ENCODE measurements at places on chromosomes 1 and 21.

- H3K4me3 ChIP-seq = no peak overlapping the region
- H3K4me1 ChIP-seq = peaks cover 2% of the 10 kb centered on the region
Measured at GRCh38 chr1:219959540-219960203, 31.3 kb upstream of the SLC30A10 start.

- H3K27me3 ChIP-seq = no peaks in the 10 kb centered on the region
- H3K4me3 ChIP-seq = no peak overlapping the region
- H3K36me3 ChIP-seq = no peaks in the 10 kb centered on the region
- DNase-seq = no peak
- H3K27ac ChIP-seq = no peak overlapping the region
Measured at GRCh38 chr1:170723518-170723917, 59.6 kb downstream of the PRRX1 start.

DNA sequence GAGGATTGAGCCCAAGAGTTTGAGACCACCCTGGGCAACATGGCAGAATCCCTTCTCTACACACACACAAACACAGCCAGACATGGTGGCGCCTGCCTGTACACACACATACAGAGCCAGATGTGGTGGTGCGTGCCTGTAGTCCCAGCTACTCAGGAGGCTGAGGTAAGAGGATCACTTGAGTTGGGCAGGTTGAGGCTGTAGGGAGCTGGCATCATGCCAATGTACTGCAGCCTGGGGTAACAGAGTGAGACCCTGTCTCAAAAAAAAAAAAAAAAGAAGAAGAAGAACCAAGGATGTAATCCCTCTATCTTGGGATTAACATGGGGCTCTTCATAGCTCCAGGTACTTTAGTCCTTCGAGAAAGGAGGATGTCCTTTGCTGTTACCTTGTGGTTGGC, 29.4 kb upstream of the PIGV start:
- no peak overlapping the region for H3K4me3 ChIP-seq
- H3K27me3 ChIP-seq = no peaks in the 10 kb centered on the region
- no peak for DNase-seq
- peaks cover 53% of the 10 kb centered on the region for H3K36me3 ChIP-seq
- peaks cover 4% of the 10 kb centered on the region for H3K4me1 ChIP-seq

DNA sequence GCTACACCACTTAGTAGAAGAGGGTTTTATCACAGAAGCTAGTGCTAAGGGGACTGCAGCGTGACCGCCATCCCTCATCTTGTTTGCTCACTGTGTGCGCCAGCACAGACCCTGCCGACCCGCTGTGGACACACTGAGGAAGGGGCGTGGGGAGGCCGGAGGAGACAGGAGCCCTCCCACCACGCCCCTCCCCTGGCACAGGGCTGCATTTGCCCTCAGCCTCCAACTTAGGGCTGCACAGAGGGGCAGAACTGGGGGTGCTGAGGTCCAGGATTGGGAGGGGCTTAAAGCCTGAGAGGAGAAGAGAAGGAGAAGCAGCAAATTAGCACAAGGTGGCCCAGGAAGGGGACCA, 37.2 kb downstream of the RRP1 start:
- DNase-seq = no peak
- no peaks in the 10 kb centered on the region for H3K36me3 ChIP-seq
- H3K4me1 ChIP-seq = peaks cover 1% of the 10 kb centered on the region
- H3K4me3 ChIP-seq = no peak overlapping the region
- no peak overlapping the region for H3K27ac ChIP-seq

DNA sequence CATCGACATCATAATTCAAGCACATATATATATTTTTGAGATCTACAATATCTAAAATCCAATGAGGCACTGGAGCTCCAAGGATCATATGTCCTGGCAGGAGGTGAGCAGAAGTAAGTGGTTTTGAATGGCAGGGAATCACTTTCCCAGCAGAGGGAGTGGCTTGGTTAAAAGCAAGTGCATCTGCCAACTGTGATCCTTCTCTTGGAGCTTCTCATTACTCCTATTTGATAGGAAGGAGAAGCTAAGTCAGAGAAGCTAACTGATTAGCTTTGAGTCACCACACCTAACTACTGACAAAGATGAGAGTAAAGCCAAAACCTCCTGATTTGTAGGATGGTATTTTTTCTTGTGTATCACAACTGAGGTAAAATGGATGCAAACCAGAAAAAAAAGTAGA, 55.0 kb downstream of the ALG14 start:
- H3K27me3 ChIP-seq = no peaks in the 10 kb centered on the region
- H3K4me1 ChIP-seq = no peaks in the 10 kb centered on the region
- H3K4me3 ChIP-seq = no peak overlapping the region
- H3K27ac ChIP-seq = no peak overlapping the region
- no peaks in the 10 kb centered on the region for H3K36me3 ChIP-seq
- no peak for DNase-seq

All from T-helper 2 cell treated with Interferon-gamma antibody and Interleukin-4, amounts not matched to agents 5 μg/mL and 100 μg/mL, for 36 hours (primary cell).